ENCODE measurements at places on chromosomes 3 and 15.

GRCh38 chr3:177405191-177405672 is 207.9 kb upstream of the TBL1XR1 start:
- DNase-seq, result no peak

GRCh38 chr3:145259166-145259880 is 901.7 kb downstream of the PLOD2 start:
- DNase-seq, result no peak

- DNase-seq, result no peak
Measured at GRCh38 chr3:196697270-196697669, 14.8 kb downstream of the CEP19 start.

GRCh38 chr15:29131840-29132420 is 137.7 kb downstream of the NSMCE3 start:
- DNase-seq, result no peak

DNA sequence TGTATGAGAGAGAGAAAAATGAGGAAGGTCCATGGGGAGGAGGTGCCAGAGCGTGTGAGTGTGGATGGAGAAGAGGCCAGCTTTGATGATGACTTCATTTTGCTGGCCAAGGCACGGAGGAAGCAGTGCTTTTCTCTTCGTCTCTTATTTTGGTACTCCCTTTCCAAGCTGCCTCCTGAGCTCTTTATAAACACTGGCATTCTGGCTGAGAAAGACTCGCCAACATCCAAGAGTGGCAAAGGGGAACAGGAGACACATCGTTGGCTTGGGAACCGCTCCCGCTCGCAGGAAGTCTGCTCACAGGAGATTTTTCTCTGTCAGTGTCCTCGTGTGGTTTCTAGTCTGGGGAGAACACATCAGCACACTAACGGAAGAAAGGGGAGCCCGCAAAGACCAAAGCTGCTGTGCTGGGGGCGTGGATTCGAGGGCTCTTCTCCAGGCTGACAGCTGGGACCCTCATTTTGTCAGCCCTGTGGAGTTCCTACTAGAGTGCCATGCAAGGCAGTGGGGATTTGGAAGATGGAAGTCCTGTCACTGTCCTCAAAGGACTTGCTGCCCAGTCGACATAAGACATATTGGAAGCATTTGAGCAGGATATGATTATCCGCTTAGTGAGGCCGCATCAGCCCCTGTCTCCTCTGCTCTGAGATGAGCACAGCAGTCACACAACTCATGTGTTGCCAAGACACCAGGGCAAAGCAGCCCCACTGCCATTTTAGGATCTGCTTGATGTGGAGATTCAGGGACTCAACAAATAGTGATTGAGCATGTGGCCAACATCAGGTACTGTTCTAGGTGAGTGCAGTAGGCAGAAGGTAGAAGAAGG is 8.0 kb upstream of the SEMA4B start:
- DNase-seq, result no peak

GRCh38 chr15:87167055-87167454 is 1087.4 kb downstream of the AGBL1 start:
- DNase-seq, result peak; percentile 49

- DNase-seq, result peak; percentile 20
Measured at GRCh38 chr3:108590460-108590859, 938 bp downstream of the DZIP3 start.

DNA sequence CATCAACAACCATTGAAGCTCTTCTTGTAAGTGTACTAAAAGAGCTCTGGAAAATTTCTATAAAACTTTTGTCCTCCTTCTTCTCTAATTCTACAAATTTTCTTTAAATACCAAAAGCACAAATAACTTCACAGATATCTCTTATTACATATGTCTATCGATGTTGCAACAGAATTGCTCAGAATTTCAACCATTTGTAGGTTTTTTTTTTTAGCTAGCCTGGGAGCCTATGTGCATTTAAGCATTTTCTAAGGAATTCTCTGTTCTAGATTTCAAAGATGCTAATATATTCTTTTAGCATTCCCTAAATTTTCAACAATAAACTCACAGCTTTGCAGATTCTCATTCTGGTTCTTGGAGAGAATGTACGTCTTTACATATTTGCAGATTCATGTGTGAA is 774.3 kb upstream of the NR2F2 start:
- DNase-seq, result peak; percentile 55

GRCh38 chr3:171282041-171282440 is 178.2 kb downstream of the TNIK start:
- peak; percentile 86 for DNase-seq

- no peak for DNase-seq
Measured at GRCh38 chr15:66723826-66724731, 22.0 kb downstream of the SMAD6 start.

- peak; percentile 62 for DNase-seq
Measured at GRCh38 chr15:58438956-58439355, 7.2 kb downstream of the LIPC start.

DNA sequence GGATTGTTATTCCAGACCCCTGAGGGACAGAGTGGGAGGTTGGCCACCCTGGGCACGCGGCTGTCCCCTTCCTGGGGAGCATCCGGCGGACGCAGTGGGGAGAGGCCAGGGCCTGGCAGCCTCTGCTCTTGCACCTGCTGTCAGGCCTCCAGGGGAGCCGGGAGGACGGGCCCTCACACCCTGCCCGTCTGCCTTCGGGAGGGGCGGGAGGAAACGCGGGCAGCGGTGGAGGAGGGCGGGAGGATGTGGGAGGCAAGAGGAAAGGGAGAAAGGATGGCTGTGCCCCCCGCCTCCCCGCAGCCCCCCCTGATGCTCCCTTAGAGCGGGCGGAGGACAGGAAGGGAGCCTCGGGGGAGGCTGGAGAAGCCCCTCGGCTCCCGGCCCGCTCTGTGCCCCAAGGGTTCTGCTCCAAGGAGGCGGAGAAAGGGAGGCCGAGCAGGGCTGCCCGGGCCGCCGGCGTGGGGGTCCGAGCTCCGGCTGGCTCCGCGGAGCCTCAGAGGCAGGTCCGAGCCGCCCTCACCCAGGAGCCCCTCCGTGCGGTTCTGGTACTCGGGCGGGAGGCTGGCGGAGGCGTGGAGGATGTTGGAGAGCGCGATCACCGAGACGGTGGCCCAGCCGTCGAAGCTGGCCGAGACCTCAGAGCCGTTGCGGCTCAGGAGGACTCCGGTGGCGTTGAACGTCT is 40.9 kb downstream of the MUC20 start:
- DNase-seq, result no peak

DNA sequence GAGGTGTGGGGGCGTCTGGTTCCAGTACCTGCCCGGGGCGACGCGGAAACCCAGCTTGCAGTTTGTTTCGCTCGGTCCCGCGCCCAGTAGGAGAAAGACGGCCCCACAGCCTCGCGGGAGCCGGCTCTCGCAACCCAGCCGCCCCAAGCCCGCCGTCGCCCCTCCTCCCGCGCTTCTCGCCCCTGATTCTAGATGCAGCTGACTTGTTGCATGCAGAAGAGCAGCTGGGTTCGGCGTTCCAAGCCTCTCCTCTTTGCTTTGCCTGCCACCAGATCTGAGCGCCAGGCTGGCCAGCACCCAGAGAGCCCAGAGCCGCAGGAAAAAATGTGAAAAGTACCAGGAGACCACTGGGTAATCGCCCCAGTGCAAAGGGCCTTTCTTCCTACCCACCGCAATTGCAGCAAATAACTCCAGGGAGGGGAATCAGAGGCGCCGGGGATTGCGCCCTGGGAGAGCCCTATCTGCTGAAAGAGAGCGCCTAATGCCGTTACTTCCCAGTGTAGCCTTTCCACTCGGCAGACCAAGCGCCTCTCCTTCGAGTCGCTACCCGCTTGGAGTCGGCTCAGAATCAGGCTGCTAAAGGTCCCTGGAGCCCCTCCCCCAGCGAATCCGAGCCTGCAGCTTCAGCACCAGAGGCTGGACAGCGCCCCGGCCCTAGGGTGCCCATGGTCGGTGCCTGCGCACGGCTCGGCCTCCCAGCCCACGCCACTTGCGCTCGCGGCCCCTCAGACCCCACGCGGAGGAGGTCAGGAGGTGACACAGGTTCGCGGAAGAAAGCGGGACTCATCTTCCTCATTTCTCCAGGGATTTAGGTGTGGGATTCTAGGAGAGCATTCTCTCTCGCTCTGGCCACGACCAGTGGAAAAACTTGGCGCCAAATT is 15.7 kb upstream of the AEN start:
- peak; percentile 50 for DNase-seq

GRCh38 chr15:33956397-33956796 is 11.9 kb upstream of the CHRM5 start:
- DNase-seq, result no peak

- DNase-seq, result no peak
Measured at GRCh38 chr15:83444936-83445335, 2.2 kb upstream of the SH3GL3 start.

DNA sequence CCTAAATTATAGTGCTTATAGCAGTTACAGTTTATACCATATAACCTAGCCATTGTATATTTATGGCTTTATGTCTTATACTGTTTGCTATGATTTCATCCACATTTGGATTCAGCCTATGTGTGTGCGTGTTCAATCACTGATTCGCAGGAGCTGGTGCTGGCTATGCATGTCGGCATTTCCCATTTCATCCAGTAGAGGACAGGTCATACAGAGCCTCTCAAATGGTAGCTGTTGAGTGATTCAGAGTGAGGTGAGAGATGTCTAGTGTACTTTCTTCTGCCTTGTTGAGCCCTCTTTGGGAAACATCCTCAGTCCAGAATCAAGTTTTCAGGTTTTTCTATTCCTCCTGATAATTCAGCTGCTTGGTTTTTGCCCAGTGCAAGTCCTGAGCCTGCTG is 76.1 kb downstream of the FRMD4B start:
- peak; percentile 65 for DNase-seq

GRCh38 chr15:41782371-41783282 is 8.3 kb downstream of the MAPKBP1 start:
- DNase-seq, result no peak

DNA sequence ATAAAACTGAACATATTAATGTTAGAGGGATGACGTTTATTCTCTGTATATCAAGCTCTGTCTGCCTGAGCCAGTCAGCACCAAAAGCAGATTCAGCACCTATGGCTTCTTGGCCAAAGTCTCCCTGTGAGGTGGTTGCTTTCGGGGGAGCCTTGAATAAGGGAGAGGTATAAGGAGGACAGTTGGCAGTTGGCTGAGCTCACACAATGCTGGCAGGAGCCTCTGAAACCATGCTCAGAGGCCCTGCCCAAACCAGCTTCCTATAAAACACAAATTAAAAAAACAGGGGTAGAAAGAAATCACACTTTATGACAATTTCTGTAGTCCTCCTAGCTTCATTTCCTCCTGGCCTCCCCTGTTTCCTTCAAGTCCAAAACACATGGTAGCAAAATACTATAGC is 18.8 kb downstream of the ARHGEF3 start:
- no peak for DNase-seq

GRCh38 chr3:78163379-78163778 is 1123.5 kb downstream of the ROBO2 start:
- no peak for DNase-seq

DNA sequence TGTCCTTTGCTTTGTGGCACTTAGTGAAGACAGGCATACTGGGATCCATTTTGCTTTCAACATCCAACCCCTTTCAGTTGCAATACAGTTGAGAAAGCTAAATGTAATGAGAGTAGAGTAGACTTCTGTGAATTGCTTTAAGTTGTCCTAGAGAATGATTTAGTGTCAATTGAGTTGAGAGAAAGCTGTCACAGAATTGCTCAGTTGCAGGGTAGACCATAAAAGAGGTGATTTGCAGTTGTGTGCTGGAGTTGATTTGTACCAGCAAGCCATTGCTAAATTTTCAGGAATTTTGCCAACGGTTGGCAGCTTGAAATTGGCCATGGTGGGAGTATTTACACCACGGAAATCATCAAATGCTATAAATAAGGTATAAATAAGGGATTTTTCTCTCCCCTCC is 2.2 kb downstream of the ABHD5 start:
- no peak for DNase-seq

DNA sequence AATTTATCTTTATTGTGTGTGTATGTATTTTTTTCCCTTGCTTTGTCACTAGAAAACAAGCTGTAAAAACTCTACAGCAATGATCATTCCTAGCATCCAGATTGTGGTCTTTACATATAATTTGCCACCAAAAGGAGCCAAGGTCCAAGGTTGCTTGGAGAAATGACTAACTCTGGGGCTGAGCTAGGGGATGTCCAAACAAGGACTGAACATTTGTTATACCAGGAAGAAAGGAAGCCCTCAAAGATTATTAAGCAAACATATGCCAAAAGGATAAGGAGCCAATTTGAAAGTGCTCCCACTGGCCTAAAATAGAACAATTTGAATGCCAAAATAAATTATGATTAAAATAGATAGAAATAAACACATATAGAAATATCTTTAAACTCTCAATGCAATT is 293.3 kb downstream of the ZIC1 start:
- peak; percentile 24 for DNase-seq

- DNase-seq, result no peak
Measured at GRCh38 chr3:50972029-50972428, 297.3 kb downstream of the DOCK3 start.

DNA sequence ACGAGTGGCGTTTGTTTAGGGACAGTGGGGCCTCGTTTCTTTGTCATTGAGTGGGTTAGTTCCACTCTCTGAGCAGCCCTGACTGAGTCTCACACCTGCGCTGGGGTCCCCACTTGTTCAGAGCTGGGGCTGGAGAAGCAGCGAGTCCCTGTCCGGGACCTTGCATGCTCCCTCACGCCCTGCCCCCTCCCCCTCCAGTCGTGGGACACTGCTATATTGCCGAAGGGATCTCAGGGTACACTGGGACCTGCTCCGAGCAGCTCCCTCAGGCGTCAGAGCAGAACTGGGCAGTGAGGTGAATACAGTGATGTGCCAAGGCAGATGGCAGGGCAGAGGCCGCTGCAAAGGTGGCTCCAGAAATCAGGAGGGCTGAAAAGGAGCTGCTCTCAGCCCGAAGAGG is 59.9 kb upstream of the KLF13 start:
- no peak for DNase-seq

GRCh38 chr15:90844696-90845095 is 23.7 kb upstream of the FURIN start:
- DNase-seq, result no peak

DNA sequence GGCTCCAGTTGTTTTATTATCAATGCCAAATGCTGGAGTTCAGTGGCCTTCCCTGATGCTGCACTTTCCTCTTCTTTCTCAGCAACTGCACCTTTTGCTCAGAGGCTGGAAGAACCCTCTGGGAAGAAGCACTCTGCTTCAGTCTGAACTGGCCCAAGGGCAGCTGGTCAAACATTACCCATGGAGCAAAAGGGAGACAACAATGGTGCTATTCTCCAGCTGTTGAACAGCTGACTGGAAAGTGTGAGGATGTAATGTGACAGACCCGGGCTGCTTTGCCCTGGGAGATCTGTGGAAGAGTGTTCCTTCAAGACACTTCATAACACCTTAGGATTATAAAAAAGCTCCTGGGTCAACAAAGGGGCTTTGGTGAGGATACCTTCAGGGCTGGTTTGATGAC is 84.9 kb downstream of the EPHB1 start:
- DNase-seq, result no peak

- peak; percentile 73 for DNase-seq
Measured at GRCh38 chr3:172707967-172708366, 2.9 kb downstream of the NCEH1 start.

- DNase-seq, result no peak
Measured at GRCh38 chr15:68528626-68529290, 50.0 kb upstream of the CORO2B start.

Measured in fibroblast of skin of back (primary cell).